ENCODE measurements at places on chromosomes 4 and X.

- peak; percentile 76 for DNase-seq
Observed at GRCh38 chr4:6470502-6471306, 1.7 kb downstream of the PPP2R2C start.

DNA sequence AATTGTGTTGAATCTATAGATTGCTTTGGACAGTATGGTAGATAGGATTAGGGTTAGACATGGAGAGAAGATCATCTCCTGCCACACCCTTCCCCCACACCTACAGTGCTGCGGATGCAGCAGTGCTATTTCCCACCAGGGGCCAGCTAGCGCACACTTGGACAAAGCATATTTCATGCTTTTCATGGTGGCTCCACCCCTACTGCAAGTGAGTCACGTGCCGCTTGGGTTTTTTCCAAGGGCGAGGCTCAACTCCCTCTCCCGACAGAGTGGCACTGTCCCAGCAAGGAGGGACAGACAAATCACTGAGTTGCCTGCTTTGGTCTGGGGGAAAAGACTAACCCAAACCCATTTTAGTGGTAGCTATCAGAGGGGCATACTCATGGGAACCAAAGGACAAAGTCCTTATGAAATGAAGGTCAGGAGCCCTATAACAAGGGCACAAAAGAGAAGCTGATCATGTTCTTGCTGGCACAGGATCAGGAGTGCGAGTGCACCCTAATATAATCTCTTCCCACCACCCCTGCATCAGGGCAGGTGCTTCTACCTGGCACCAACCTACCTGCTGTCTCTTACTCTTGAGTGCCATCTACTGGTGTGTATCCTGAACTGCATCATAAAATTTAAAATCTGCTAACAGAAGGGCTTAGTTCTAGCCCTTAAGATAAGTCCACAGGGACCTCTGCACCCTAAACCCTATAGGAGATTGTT lies 55.1 kb upstream of the PGAM4 start:
- no peak for DNase-seq

GRCh38 chr4:152613841-152614721 lies 65.7 kb downstream of the TMEM154 start:
- DNase-seq: no peak

- no peak for DNase-seq
Observed at GRCh38 chr4:1154523-1155182, 17.7 kb downstream of the SPON2 start.

DNA sequence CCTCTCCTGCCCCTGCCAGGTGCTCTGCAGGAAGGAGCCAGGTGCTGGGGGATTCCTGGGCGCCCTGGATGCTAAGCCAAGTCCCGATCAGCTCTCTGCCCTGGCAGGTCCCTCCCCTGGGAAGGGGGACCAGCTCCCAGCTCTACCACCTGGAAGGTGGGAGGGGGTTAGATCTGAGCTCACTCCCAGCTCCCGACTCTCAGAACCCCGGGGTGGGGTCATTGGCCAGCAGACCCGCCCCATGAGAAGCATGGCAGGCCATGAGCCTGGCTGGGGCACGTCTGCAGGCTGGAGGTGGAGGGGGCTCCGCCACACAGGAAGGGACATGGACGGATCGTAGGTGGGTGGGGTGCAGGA lies 83.4 kb upstream of the NKX1-1 start:
- no peak for DNase-seq

DNA sequence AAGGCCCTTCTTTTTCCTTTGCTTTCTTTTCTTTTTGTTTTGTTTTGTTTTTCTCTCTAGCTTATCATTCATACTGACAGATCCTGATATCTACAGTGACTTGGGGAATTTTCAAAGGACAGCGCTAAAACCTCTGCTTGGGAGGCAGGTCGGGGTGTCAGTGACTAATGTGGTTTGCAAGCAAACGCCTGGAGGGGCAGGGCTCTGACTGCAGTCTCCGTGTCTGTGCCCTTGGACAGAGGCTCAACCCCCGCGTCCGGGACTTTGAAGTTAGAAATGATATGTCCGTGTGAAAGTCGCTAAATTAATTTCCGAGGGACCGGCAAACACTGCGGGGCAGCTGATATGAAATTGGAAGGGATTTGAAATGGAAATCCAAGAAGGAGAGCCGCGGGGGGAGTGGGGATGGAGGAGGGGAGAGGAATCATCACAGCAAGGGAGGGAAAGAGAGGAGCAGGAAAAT lies 312.4 kb downstream of the DHRSX start:
- DNase-seq: no peak

DNA sequence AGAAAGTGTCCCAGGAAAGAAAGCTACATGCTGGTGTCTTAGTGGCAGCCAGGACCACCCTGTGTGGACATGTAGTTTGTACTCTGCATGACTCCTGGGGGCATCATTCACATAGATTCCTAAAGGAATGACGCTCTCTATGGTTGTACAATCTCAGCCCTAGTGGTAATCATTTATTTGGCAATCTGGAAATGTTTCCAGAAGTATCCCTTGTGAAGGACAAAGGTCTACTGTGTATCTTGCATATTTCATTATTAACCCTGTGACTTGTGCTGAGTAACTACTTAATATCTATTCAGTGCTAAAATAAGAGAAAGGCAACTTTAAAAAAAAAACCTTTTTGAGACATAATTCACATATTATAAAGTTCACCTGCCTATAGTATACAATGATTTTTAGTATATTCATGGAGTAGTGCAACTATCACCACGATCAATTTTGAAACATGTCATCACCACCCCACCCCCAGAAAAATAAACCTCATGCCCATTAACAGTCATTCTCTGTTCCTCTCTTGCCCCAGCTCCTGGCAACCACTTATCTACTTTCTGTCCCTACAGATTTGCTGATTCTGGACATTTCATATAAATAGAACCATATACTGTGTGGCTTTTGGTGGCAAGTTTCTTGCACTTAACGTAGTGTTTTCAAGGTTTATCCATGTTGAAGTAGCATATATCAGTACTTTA lies 51.7 kb downstream of the SHROOM3 start:
- DNase-seq: no peak

GRCh38 chr4:82780752-82781231 lies 17.8 kb downstream of the SCD5 start:
- DNase-seq: no peak

DNA sequence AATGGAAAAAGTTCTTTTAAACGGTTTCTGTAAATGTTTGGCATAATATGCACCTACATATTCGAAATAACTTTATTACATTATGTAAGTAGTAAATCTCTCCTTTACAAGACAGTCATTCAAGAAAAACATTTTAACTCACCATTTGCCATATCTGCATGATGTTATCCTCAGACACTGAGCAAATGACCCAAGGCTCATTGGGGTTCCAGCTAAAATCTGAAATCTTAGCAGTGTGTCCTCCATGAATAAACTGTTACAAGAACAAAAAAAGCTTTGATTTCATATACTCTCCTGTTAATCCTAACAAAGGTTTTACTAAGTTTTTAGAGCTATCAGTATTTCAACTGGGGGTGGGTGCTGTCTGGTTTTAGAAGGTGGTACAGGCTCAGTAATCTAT lies 24.5 kb downstream of the RBBP7 start:
- no peak for DNase-seq

- no peak for DNase-seq
Observed at GRCh38 chr4:166169111-166169510, 296.1 kb downstream of the TLL1 start.

- no peak for DNase-seq
Observed at GRCh38 chrX:44946771-44947170, 73.8 kb downstream of the KDM6A start.

GRCh38 chr4:152437561-152437960 lies 98.3 kb downstream of the FBXW7 start:
- DNase-seq: no peak

DNA sequence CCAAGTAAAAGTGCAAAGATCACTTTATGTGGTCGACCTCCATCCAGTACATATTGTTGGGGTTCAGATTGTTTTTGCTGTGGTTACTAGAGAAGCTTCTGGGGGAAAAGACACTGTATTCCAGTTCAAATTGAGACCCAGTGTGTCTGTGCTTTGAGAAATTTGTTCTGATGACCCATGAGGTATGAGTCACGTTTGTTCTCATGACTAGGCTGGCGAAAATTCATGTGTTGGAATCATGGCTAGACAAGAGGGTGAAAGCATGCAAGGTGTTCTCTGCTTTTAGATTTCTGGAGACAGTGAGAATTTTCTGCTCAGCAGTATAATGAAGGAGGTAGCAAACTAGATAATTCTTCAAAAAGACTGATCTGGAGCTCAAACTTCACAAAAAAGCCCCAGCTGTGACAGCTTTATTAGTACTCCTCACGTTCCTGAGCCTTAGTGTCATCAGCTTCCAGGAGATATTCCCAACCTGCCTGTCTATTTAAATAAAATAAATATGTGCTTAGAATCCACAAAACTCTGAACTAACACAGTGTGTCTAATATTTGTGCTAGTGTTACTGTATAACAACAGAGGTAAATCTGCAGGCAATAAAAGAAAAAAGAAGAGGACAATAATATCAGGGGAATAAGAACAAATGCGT lies 24.4 kb upstream of the FAM47B start:
- no peak for DNase-seq

DNA sequence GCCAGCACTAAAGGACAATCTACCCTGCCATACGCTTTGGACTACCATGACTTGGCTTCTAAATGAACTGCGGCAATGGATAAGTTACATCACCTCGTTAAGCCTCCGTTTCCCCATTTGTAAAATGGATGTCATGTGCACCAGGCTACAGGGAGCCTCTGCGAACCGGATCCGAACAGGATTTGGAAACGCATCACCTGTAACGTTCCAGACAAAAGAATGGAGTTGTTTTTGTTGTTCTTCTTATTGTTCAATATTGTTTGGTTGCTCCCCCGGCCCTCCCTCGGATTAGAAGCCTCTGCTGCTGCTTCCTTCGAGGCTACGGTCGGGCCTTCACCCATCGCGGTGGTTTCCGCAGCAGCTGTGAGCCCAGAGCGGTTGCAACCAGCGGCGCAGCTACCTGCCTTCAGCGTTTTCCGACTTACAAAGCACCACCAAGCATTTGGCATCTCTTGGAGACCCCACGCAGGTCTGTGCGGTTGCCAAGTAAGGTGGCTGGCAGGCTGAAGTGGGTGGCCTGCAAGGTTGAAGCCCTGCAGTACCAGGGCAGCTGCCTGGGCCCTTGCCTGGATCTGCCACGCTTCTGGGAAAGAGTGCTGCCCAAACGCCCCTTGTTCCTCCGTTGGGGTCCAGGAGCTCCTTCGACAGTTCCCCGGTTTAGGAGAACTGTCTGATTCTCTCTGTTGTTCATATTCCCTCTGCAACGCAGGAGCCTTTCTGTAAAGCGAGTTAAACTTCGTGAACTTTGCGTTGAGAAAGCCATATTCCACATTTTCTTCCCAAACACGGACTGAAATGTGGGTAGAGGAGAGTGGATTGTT lies 7.1 kb downstream of the NKX3-2 start:
- DNase-seq: peak; percentile 7

- DNase-seq: no peak
Observed at GRCh38 chr4:19134685-19135084, 1113.1 kb upstream of the LCORL start.

DNA sequence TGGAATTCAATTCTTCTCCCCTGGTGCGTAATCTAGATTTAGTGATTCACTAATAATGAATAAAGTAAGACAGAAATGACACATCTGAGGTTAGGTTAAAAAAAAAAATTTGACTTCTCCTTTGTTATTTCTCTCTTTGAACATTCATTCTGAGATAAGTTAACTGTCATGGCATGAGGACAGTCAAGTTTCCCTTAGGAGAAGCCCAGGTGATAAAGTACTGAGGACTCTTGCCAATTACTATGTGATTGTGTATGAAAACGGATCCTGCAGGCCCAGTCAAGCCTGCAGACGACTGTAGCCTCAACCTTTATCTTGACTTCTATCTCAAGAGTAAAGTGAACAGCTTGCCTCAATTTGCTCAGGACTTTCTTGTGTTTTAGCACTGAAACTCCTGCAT lies 293.2 kb downstream of the PRR32 start:
- DNase-seq: no peak

DNA sequence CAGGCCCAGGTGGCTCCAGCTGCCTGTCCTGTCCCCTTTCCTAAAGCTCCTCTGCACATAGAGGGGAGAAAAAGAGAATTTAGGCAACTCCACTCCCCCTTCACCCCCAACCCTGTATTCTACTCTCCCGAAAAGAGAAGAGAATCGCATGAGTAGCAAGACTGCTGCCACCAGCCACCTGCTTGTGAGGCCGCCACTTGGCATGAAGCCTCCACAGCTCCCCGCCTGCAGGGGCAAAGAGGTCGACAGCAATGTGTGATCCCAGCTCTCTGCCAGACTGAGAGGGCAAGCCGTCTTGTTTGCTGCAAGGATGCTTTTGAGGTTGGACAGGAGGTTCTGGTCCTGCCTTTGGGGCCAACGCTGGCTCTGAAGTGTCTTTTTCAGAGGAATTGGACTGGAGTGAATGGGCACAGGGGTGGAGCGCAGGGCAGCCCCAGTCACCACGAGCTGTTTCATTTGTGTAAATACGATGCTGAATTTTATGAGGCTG lies 77.1 kb downstream of the STARD8 start:
- no peak for DNase-seq

DNA sequence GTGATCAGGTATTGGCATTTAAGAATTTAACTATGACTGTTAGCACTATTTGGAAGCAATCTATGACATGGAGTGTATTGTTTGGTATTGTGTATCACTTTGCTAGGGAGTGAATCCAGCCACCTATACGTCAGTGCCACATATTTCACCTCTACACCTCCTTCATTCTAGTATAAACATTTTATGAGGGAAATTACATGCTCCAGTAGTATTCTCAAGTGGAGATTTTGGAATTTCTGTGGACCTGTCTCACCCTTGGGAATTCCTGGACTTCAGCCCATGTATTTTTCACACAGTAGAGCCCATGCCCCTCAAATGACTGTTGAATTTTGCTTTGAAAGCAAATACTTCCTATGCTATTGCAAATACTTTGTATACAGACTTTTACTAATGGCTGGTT lies 11.3 kb downstream of the BST1 start:
- DNase-seq: no peak

- DNase-seq: no peak
Observed at GRCh38 chr4:125590158-125590557, 275.4 kb downstream of the FAT4 start.

DNA sequence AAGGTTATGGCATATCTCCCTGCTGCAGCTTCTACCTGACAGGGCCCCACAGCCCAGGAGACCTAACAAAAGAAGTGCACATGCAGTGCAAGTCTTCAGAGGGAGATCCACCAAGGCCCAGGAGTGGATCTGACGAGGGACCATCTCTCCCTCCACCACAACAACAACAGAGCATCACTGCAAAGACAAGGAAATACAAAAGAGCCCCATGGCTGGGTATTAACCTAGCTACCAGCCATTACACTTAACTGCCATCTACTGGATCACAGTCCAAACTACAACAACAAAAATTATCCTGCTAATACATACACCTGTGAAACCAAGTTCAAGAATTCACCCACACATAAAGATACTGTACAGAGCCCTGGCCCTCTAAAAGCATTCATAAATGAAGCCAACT lies 280.2 kb upstream of the SLC7A11 start:
- no peak for DNase-seq

GRCh38 chr4:23423540-23423939 lies 466.3 kb downstream of the PPARGC1A start:
- DNase-seq: no peak

GRCh38 chr4:76601791-76602190 lies 166.8 kb downstream of the SHROOM3 start:
- no peak for DNase-seq
